Stimulated activated CD4-positive, alpha-beta T cell treated with anti-CD3 and anti-CD28 coated beads, Interleukin-15, amount 100 ng/mL, for 1 hour (primary cell): ENCODE measurements at places on chromosomes 3 and 15.

GRCh38 chr15:76253691-76254473, 57.4 kb downstream of the ETFA start:
- no peak for DNase-seq

DNA sequence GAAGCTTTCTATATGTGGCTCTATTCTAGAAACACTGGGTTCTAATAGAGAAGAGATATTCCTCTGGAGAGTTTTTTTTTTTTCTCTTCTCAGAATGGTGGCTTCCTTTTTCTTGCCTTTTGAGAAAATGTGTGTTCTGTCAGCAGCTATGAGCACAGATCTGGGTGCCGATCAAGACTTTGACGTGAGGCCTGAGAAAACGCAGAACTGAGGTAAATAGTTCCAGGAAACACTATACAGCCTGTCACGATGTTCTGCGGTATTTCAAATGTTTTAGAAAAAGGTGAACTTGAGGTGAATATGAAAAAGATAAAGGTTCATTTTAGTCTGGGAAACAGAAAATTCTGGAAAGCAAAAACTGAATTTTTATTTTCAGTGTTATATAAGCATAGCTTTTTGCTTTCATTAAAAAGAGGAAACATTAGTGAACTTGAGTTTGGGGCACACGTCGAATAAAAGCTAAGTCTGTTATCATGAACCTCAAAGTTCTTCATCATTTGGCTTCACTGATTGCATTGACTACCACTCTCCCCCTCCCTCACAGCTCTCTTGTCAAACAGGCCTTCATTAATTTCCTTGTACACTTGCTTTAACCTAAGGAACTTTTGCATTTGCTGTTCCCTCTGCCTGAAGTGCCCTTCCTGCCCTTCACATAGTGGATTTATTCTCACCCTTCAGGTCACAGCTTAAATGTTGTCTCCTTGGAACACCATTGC, 265.1 kb downstream of the NFKBIZ start:
- peak; percentile 11 for DNase-seq

GRCh38 chr15:93312891-93313486, 224.0 kb upstream of the RGMA start:
- no peak for DNase-seq

- no peak for DNase-seq
Measured at GRCh38 chr15:58738046-58738707, 11.3 kb downstream of the ADAM10 start.

DNA sequence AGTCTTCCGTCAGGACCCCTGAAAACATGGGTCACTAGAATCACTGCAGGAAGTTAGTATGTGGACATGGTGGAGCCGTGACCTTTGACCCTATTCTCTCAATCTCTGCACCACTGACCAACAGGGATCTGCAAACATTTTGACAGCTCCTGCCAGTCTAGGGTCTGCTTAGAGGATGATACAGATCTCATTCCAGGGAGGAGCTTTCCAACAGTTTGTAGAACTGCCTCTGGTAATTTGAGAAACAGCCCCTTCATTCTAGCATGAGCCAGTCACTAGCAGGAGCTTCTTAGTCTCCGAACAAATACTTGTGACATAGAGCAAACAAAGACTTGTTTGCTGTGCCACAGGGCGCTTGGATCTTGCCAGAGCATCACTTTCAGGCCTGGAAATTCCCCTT, 270.3 kb upstream of the CFAP20DC start:
- no peak for DNase-seq

GRCh38 chr3:124627501-124627908, 102.7 kb upstream of the UMPS start:
- DNase-seq = no peak

DNA sequence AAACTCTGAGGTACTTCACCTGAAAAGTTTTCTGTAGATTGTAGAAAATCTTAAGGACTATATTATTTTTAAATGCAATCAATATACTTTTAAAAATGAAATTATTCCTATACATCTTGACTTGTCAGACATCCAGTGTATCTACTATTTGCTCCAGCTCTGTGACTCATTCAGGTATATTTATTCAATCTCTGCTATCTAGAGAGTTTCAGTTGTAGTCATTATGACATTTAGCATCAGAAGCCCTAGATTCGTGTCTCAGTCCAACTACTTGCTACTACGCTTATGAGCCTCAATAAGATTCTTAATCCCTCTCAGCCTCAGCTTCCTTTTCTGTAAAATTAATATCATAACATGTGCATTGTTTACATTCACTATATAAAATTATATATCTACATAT, 22.3 kb upstream of the EIF1B start:
- DNase-seq = no peak

GRCh38 chr3:113783463-113783862, 36.6 kb downstream of the ATP6V1A start:
- no peak for DNase-seq

- no peak for DNase-seq
Measured at GRCh38 chr3:82355228-82355627, 593.8 kb upstream of the GBE1 start.

DNA sequence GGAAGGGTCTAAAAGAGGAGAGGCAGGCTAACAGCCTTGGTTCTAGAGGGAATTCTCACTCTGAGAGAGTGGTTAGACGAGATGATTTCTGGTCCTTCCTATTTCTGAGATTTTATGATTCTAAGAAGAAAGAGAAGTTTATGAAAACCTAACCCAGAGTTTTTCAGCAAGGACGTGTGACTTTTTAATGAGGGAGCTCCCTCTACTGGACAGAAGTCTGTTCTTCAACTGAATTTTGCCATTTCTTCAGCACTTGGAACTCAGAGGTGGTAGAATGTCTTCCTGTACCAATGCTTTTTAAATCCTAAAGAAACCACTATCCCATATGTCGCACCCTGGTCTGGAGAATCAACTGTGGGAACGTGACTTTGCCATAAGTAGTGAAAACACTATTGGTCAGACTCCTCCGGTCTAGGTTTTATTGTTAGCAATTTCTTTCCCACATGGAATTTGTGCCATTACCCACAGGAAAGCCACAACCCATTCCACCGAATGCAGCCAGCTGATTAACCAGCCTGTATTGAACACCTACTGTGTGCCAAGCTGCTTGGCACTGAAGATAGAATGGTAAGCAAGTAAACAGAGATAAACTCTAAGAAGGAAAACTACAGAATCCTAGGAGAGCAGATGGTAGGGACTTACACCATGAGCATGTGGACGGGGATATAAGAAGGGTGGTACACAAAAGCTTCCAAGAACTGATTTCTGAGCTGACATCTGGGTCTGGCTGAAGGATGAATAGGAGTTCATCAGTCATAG, 199.5 kb upstream of the LMCD1 start:
- DNase-seq = no peak

- DNase-seq = no peak
Measured at GRCh38 chr3:129015388-129016105, 14.4 kb downstream of the EFCC1 start.

DNA sequence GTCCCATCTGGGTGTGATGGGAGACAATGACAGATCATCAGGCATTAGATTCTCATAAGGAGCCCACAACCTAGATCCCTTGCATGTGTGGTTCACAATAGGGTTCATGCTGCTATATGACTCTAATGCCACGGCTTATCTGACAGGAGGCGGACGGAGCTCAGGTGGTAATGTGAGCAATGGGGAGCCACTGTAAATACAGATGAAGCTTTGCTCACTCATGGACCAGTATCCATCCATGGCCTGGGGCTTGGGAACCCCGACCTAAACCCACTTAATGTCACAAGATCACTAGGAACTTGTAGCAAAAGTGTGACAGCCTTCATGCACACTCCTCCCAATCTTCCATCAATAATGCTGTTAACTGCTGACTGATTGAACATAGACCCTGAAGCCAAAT, 2.0 kb upstream of the FAM219B start:
- DNase-seq = no peak

GRCh38 chr3:113677737-113678136, 18.7 kb downstream of the USF3 start:
- DNase-seq = no peak

DNA sequence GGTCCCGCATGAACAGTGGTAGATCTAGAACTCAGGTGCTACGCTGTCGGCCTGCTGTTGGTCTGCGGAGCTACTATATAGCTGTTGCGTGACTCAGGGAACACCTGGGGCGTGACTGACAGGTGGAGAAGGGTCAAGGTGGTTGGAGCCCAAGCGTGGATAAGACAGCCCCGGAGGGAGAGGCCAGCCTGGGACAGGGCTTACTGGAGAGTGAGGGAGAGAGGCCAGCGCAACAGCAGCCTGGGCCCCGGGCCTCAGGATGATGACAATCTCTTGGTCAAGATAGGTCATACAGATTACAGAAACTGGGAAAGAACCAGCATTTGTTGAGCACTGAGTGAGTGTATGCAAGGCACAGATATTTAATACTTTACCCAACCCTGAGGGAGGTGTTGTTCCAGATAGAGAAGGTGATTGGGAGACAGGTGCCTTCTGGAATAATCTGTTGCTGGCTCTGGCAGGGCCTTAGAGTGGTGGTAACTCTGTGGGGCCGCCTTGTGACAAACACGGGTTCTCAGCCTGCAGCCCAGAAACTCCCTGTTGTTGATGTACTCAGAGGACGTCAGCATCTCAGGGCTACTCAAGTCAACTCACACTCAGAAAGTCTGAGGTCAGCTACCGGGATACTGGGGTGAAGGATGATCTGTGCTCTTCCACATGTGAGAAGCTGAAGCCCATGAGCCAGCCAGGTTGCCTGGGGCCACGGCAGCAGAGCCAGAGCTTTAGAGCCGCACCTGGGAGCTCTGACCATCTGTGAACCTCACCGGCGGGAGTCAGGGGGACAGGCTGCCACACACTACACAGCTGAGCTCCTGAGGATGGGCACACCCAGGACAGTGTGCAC, 265.4 kb upstream of the HES1 start:
- no peak for DNase-seq

DNA sequence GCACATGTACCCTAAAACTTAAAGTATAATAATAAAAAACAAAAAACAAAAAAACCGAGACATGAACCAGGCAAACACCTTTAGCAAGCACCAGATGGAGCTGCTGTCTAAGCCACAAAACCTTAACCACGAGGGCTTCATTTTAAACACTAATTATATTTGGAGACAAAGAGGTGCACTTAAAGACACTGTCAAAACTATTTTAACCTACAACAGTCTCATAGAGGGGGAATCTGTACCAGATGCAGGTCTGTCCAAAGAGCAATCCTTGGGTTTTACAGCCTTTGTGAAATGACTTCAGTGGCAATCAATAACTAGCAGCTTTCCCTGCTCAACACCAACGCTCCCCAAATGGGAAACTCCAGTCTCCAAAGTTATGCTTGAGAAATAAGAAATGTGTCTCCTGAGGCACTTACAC, 115.7 kb upstream of the TSPAN3 start:
- DNase-seq = no peak

- no peak for DNase-seq
Measured at GRCh38 chr15:29050870-29051269, 165.1 kb downstream of the APBA2 start.

DNA sequence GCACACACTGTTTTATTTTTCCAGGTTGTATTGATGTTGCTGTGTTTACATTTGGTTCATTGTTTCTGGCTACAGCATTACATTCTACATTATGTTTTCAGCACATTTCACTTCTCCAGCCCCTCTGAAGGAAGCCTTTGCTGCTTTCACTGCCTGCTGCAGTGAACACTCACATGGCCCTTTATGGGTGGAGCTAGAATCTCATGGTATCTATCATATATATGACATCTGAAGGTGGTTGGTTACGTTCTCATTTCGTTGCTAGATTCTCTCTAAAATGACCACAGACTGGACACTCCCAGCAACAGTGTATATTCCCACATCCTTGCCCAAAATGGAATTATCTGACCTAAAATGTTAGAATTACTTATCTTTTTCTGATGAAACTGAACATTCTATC, 35.2 kb upstream of the CTDSPL start:
- DNase-seq = no peak

- DNase-seq = no peak
Measured at GRCh38 chr15:67003586-67003985, 61.8 kb upstream of the SMAD3 start.

GRCh38 chr3:9552252-9552999, 1.2 kb downstream of the LHFPL4 start:
- DNase-seq = peak; percentile 8

DNA sequence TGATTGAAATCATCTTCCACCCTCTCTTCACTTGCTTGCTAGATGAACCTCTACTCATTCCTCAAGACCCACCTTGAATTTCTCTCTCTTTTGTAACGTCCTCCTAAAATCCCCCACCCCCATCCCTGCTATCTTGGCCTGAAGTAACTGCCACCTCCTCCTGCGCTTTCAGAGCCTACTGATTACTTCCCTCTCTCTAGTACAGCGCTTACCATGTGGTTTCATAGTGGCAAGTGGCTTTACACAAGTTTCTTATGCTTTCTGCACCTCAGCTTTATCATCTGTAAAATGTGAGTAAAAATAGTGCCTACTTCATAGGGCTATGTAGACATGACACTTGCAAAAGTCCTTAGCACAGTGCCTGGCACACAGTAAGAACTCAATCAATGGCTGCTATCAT, 28.7 kb upstream of the DAZL start:
- no peak for DNase-seq

DNA sequence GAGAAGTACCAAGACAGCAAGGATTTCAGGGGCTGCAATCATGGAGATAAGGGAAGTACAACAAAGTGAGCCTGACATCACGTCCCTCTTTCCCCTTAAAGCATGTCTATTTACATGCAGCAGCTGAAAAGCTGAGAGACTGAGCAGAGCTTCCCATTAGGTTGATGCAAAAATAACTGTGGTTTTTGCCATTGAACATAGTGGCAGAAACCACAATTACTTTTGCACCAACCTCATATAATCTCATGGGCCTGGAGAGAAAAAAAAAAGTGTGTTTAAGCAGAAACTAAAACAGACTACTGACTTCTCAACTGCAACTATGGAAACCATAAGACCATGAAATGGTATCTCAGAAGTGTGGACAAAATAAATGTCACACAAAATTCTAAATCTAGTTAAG, 48.3 kb downstream of the CCDC12 start:
- DNase-seq = no peak

- no peak for DNase-seq
Measured at GRCh38 chr3:171829841-171830517, 13.2 kb upstream of the TMEM212 start.

DNA sequence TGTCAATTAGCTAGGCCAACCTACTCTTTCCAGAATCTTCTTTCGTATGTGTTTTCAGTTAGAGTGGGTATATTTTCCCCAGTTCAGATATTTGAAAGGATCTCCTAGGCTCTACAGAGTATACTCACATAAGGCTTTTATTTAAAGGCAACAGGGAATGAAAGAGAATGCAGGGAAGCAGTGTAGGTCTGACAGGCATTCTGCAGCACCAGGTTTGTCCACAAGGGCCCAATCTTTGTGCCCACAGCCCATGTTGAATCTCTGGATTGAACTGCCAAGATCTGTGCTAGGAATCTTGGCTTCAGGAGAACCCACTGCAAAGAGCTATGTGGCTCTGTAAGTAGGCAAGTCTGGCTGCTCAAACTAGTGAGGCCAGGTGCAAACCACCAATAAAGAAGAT, 24.2 kb upstream of the GALNT15 start:
- DNase-seq = no peak

DNA sequence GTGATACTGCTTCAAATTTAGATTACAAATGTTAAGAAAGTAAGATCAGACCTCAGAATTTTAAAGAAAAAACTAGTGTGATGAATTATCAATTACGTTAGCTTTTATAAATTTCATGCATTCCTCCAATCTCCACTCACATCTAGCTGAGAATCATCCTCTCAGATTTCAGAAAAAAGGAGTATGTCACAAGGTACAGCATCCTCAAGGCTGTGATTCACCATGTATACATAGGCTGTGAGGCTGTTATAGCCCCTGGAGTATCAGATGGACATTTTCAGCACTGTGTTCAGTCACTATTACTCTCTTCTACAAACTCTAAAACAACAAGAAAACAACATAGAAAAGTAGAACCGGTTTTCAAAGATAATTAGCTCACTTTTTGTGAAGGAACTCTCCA, 214.4 kb downstream of the PCCB start:
- no peak for DNase-seq

- no peak for DNase-seq
Measured at GRCh38 chr15:98666441-98666840, 18.1 kb downstream of the IGF1R start.
